T-helper 2 cell treated with Interferon-gamma antibody and Interleukin-4, amounts not matched to agents 100 ng/mL and 5 ng/mL, for 36 hours (primary cell): ENCODE measurements at places on chromosomes 4 and X. TPM values are rescaled to one million over a fixed set of nuclear protein-coding genes. Genes with fewer than 3 reads are reported as not detected.

Gene USP46
- 15.7 and 16.8 TPM in 2 replicates for total RNA-seq

Gene TBX22
- total RNA-seq: not detected in 2 replicates

Gene GUCY1A1
- total RNA-seq: not detected in 2 replicates

Gene SNCA
- 3.3 and 4.6 TPM in 2 replicates for total RNA-seq

Gene LANCL3
- total RNA-seq: 0.25 and 0.34 TPM in 2 replicates

Gene CYSLTR1
- total RNA-seq: 29.9 and 30.2 TPM in 2 replicates

Gene VCX3B
- total RNA-seq: not detected in 2 replicates

Gene IL13RA2
- not detected in 2 replicates for total RNA-seq

Gene TEX13B
- not detected in 2 replicates for total RNA-seq

Gene TTC29
- total RNA-seq: not detected in 2 replicates

Gene ADH6
- total RNA-seq: not detected in 2 replicates

Gene RHOXF2B
- not detected in 2 replicates for total RNA-seq

Gene VCX2
- total RNA-seq: not detected in 2 replicates

Gene MCF2
- 0.23 and 0.34 TPM in 2 replicates for total RNA-seq

Gene GPAT3
- 10.3 and 11.1 TPM in 2 replicates for total RNA-seq

Gene PRR32
- total RNA-seq: not detected in 2 replicates

Gene FAM9A
- not detected in 2 replicates for total RNA-seq

Gene CENPVL3
- total RNA-seq: not detected in 2 replicates

Gene TRIM60
- not detected in 2 replicates for total RNA-seq

Gene HTN3
- total RNA-seq: not detected in 2 replicates

Gene PAGE1
- not detected in 2 replicates for total RNA-seq

Gene CCDC149
- 0.14 and 0.25 TPM in 2 replicates for total RNA-seq

Gene CLDN34
- total RNA-seq: not detected in 2 replicates

Gene SHROOM3
- not detected in 2 replicates for total RNA-seq

Gene KLHL4
- total RNA-seq: not detected in 2 replicates

Gene FABP2
- not detected in 2 replicates for total RNA-seq

Gene CRLF2
- total RNA-seq: 11.0 and 11.5 TPM in 2 replicates

Gene EDA2R
- total RNA-seq: 4.0 and 4.2 TPM in 2 replicates

Gene TMPRSS11D
- not detected in 2 replicates for total RNA-seq

Gene TCEAL5
- total RNA-seq: not detected in 2 replicates
